ENCODE measurements at places on chromosomes 1 and 21. TPM values are rescaled to one million over a fixed set of nuclear protein-coding genes. Genes with fewer than 3 reads are reported as not detected.

CRYZL1 gene
- 15.3 TPM for polyA plus RNA-seq

LYST gene
- 3.3 TPM for polyA plus RNA-seq

PLA2G2F gene
- not detected for polyA plus RNA-seq

CELSR2 gene
- polyA plus RNA-seq: 0.93 TPM

KCNE2 gene
- polyA plus RNA-seq: 0.04 TPM

ASPM gene
- polyA plus RNA-seq: 0.22 TPM

AQP10 gene
- 0.35 TPM for polyA plus RNA-seq

CD160 gene
- polyA plus RNA-seq: not detected

RPE65 gene
- not detected for polyA plus RNA-seq

TUFT1 gene
- polyA plus RNA-seq: 2.6 TPM

ZBTB8B gene
- not detected for polyA plus RNA-seq

DNA sequence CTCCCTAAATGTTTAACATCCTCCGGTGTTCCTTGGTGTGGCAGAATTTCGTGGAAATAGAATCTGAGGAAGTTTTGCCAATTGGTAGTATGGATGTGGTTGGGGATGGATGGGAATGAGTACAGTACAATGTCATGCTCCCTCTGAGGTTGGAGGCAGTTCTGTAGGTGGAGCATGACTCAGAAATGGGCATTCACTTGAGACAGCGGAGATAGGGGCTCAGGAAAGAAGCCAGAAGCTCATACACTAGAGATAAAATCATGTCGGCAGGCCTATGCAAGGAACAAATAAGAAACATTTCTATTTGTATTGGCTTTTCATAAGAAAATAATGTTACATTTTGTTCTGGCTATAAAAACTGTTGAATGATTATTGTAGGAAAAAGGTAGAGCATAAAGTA, 196.0 kb downstream of the URB2 start:
- DNase-seq: no peak

GRCh38 chr1:185155600-185156287, 1.0 kb downstream of the TRMT1L start:
- no peak for DNase-seq

GRCh38 chr1:220690140-220691052, at the start of gene C1orf115:
TSS of gene C1orf115 (plus strand) at chr1:220690363. CDS start at chr1:220690403, 40 bp downstream.
- peak; percentile 70 for DNase-seq

- no peak for DNase-seq
Measured at GRCh38 chr1:170424346-170424745, 107.6 kb upstream of the GORAB start.

- peak; percentile 58 for DNase-seq
Measured at GRCh38 chr1:196608390-196609369, at the start of gene KCNT2. TSS of gene KCNT2 (minus strand) at chr1:196608440. CDS start at chr1:196608309, 131 bp downstream.

DNA sequence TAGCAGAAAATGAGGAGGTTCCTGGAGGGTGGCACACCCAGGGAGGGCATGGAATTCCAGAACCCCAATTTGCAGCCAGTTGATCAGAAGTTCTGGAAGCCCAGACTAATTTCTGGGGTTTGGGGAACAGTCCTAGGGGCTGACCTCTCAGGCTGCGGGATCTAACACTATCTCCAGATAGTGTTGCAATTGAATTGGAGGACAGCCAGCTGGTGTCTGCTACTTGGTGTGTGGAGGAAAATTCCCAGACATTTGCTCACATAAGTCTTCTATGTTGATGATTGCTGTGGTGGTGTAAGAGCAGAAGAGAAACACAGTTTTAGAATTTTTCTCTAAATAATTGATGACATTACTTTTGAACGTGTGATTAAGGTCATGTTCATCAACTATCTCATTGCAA, 154.3 kb upstream of the RNPC3 start:
- no peak for DNase-seq

- no peak for DNase-seq
Measured at GRCh38 chr1:41758500-41758899, 160.2 kb downstream of the HIVEP3 start.

GRCh38 chr1:60503266-60503925, 429.8 kb upstream of the C1orf87 start:
- DNase-seq: no peak

DNA sequence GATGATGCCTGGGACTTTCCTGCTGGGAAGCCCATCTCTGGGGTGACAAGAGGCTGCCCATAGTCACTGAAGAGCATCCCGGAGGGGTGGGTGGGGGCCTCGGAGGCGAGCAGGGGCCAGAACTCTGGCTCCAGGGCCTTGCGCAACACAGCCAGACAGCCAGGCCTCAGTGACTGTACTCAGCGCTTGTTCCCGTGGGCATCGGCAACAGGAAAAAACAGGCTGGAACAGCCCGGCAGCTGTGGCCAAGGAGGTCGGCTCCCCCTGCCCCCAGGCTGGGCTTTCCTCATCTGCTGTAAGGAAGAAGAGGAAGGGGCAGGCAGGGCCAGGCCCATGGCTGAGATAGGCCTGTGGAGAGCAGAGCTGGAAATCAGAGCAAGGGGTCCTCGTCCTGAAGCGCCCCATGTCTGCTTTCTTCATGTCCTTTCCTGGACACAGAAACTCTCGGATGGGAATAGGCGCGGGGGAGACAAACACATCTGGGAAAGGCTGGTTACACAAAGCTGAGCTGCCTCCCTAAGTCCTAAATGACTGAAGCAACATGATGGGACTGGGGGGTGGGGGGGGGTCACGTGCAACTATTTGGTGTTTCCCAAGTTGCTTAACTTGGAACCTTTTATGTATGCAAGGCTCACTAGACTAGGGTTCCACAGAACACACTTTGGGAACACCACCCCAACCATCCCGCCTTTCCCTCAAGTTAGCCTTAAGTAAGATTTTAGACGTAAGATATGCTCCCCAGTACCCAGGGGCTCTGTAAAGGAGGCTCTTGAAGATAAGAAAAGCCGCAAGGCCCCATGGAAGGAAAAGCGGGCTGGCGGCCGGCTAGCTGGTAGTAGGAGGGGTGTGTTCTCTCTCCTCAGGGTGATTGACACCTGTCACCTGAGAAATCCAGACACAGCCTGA, 30.7 kb downstream of the HSPG2 start:
- peak; percentile 72 for DNase-seq

DNA sequence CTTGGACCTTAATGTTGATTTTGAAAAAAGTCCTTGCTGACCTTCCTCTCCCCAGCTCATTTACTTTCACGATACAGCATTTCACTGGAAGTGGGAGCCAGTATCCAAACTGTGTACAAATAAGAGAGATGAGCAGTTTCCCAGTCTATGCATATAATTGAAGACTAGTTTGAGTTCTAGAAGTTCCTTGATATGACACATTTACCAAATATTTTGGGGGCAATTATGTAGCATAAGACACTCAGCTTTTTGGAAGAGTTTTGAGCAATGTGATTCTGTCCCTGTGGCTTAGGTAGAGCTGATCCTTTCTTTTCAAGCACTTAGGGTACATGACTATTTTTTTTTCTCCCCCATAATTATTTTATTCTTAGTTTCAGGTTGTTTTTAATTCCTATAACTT, 26.4 kb downstream of the GIPC2 start:
- no peak for DNase-seq

DNA sequence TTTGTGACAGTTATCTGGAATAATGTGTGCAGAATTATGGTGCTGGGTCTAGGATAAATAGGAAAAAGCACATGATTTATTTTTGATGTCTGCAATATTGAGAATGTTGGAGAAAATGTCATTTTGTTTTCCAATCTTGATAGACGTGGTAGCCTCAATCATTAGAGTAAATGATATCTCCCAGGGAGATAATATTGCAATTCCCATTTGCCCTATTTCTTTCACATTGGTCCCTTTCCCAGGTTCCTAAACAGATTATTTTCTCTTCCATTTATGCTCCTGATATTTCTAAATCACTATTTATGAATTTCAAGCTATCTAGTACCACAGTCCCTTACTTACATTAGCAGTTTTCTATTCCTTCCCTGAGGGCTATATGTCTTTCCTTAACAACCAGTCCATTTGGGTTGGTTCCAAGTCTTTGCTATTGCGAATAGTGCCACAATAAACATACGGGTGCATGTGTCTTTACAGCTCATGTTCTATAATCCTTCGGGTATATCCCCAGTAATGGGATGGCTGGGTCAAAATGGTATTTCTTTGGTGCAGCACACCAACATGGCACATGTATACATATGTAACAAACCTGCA, 447.3 kb downstream of the PLA2G4A start:
- no peak for DNase-seq

DNA sequence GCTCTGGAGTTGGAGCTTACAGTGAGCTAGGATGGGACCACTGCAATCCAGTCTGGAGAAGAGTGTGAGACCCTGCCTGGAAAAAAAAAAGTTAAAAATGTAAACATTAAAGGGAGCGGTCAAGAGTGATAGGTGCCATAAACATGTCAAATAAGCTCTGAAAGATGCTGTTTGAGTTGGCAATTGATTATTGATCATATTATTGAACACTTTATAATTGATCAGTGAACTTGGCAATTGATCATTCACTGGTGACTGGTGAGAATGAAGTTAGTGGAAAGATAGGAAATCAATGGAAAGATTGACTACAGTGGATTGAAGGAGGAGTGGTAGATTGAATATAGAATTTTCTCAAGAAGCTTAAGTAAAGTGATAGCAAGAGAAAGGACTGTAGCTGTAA, 64.3 kb upstream of the MPC2 start:
- no peak for DNase-seq

GRCh38 chr1:14934867-14935266, 218.7 kb upstream of the TMEM51 start:
- DNase-seq: no peak

DNA sequence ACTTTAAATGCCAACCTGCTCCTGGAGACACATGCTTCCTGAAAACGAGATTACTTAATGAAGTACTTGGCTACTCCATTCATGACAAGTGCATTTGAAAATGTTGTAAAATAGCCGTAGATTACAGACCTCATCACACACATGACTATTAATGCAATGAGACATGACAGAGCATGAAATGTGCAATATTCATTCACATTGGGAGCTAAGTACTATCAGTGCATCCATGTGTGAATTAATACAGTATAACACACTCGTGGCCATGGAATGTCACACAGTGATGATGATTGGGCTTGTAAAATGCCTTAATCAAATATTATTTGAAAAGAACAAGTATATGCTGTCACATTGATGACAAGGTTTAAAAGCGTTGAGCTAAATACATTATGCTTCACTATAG, 407.0 kb downstream of the AMY1C start:
- DNase-seq: no peak

DNA sequence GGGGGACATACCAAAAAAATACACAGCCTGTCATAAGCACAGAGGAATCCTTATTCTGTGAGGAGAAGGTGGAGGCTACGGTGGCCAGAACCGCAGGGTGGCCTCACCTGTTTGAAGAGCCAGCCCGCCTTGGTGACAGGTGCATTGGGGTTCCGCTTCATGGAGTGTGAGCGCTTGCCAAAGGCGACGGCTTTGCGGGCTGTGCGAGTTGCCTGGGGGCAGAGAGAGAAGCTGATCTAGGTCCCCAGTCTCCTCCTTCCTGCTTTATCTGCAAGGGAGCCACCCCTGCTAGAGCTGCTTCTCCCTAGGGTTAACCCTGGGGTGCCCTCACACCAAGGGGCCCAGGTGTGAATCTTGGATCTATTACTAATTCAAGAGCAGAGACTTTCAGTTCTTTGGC, 54.3 kb upstream of the GOLT1A start:
- no peak for DNase-seq

Measured in heart right ventricle (tissue), 16 donors.